ENCODE measurements at places on chromosomes 5 and 9.

- DNase-seq, result no peak
These were observed 3.5 kb upstream of the SPTAN1 start for GRCh38 chr9:128548876-128549275.

DNA sequence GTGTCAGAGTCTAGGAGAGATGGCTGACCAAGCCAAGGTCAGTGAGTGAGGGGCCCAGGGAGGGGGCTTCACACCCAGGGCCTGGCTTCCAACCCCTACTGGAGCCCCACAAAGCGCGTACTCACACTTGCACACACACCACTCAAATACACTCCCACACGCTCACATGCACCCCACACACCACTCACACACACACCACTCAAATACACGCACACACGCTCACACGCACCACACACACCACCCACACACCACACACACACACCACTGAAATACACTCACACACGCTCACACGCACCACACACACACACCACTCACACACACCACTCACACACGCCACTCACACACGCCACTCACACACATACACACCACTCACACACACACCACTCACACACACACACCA is 5.7 kb upstream of the ASB6 start:
- DNase-seq, result no peak

DNA sequence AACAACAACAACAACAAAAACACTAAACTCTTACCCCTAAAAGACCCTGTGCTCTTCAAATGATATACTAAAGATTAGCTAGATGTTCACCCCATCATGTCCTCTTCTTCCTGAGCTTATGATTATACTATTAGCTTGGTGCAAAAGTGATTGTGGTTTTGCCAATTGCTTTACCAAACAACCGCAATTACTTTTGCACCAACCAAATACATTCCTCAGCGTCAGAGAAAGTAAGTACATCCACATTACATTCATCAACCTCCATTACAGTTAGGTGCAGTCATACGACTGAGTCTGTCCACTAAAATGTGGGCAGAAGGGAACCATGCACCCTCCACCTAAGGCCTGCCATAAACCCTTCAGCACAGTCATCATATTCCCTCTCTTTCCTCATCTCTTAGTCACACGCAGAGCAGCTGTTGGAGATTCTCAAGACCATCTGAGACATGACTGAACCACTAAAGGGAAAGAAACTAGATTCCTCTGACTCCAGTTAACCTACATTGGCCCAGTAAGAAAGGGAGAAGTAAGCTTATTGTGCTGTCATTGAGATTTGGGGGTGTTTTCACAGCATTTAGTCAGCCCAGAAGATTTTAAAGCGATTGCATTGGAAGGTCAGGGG is 181.6 kb upstream of the TLE4 start:
- no peak for DNase-seq

GRCh38 chr5:142746532-142747433 is 23.4 kb upstream of the ARHGAP26 start:
- DNase-seq, result no peak

DNA sequence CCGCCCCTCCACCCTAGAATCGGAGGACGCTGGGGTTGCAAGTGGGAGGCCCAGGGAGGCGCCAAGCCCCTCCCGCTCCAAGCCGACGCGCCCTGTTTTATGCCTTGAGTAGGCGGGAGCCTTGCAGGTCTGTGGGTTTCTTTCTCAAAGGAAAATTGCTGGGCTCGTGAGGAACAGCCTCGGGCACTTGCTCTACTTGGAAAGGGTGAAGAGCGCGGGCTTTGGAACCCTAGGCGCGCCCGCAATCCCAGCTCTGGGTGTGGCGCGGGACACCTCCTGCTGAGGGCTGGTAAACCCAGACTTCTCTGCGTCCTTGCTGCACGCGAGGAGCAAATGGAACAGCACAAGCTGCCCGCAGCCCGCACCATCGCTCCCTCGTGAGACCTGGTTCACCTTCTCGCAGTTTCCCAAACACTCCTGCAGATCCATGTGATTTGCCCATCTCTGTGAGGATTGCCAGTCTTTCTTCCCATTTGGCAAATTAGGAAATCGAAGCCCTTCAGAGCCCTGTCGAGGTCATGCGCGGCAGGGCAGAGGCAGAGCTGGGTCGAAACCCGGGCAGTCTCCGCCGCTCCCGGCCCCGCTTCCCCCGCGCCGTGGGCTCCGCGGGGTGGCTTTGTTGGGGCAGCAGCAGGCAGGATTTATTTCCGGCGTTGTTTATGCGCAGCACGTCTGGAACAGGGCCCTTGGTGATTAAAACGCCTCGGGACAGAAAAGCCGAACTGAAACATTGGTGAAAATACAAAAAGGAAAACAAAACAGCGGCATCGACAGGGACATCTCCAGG is 98.4 kb upstream of the CPLX2 start:
- DNase-seq, result no peak

DNA sequence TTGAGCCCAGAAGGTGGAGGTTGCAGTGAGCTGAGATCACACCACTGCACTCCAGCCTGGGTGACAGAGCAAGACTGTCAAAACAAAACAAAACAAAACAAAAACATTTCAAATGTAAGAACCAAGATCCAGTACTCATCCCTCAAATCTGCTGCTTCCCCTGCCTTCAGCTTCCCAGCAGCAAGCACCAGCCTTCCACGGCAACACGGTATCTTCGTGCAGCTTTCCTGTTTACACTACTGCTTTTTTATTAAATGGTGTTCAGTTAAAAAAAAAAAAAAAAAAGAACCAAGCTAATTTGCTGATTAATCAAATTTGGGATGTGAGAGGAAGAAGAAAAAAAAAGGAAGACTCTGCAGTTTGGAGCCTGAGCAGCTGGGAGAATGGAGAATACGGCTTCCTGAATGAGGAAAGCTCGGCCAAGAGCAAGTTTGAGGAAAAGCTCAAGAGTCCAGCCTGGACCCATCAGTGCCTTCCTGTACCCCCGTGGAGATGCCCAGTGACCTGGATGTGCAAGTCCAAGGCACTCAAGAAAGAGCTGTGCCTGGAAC is 28.0 kb upstream of the SLC2A8 start:
- no peak for DNase-seq

DNA sequence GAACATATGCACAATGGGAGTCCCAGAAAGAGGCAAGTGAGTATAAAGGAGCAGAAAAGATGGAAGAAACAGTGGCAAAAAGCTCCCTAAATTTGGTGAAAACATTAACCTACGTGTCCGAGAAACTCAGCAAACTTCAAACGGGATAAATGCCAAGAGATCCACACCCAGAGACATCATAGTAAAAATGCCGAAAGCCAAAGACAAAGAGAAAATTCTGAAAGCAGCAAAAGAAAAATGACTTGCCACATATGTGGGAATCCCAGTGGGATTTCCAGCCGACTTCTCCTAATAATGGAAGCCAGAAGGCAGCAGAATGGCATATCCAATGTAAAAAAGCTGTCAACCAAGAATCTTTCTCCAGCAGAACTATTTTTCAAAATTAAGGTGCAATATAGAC is 101.2 kb downstream of the ADAMTS2 start:
- no peak for DNase-seq

DNA sequence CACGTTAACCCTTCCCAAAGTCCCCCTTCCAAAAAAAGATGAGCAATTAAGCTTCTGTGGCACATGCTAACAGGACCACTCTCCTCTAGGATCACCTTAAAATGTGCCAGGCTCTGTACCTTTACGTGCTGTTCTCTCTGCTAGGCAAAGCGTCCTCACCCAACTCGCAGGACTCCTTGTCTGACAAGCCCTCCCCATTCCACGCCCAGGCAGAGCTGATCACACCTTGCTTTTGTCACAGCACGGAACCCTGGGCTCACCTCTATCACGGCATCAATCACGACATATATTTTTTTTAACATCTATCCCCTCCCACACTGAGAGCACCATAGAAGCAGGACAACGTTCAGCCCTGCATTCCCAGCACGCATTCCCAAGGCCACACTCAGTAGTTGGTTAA is 47.1 kb downstream of the CDK5RAP2 start:
- DNase-seq, result no peak

DNA sequence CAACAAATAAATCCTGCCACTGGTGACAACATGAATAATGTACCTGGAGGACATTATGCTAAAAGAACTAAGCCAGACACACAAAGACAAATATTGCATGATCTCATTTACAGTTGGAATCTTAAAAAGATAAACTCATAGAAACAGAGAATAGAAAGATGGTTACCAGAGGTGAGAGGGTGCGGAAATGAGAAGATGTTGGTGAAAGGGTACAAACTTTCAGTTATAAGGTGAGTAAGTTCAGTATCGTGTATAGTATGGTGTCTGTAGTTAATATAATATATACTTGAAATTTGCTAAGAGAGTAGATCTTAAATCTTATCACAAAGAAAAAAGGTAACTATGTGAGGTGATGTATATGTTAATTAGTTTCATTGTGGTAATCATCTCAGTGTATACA is 63.3 kb downstream of the PRRC1 start:
- no peak for DNase-seq

DNA sequence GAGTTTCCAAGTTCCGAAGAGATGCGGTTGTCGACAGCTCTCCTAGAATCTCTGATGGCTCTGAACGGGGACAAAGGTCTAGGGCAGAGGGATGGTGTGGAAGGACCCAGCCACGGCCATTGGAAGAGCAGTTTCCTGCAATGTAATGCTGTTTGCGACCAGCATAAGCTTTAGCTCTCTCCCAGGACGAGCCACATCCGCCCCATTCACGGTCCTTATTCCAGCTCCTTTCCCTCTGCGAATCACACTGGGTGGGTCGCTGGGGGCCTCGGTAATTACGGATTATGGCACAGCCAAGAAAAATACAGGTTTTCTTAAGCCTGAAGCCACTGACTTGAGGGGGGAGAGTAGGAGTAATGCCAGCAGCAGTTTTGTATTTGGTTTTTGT is 22.7 kb downstream of the ANXA2R start:
- peak; percentile 34 for DNase-seq

GRCh38 chr9:108048406-108049025 is 558.9 kb upstream of the KLF4 start:
- no peak for DNase-seq

DNA sequence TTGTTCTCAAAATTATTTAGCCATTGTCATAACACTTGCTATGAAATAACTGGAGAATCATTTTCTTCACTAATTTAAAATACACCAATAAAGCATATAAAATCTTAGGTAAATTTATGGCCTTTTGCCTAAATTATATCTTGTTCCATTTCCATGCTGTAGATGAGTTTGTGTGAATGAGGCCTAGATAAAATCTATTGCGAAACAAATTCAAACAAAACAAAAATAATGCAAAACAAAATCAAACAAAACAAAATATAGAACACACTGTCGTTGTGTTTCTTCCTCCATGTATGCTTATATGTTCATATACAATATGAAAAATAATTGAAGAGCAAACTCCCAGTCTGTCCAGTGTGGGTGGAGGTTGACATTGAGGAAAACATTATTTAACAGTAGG is 1020.7 kb downstream of the PTPRD start:
- DNase-seq, result no peak

DNA sequence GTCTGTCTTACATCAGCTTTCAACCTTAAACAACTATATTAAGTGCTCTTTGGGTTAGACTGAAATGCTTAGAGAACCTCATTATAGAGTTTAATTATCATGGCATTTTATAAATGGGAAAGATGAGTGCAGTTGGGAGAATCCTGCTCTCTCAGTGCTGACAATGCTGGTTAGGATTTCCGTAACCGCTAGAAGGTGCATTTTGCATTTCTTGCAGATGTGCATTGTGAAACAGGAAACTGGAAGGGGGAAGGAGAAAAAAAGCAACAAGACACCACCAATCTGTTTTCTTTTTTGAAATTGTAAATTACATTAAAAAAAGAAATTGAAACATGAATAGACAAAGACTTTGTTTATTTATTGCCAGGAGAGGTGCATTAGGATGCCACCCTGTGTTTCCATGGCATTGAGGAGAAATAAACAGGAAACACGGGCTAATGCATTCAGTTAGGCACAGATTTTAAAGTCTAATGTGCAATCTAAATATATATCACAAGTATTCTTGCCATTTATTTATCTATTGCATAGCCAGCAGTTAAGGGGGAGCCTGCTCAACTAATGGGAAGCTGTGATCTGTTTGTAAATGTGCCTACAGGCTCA is 478.9 kb downstream of the PSAT1 start:
- DNase-seq, result no peak
